ENCODE measurements at places on chromosomes 6 and 20. TPM values are rescaled to one million over a fixed set of nuclear protein-coding genes. Genes with fewer than 3 reads are reported as not detected.

Gene THBD
- 26.6 TPM for total RNA-seq

Gene SLC35A1
- total RNA-seq, result 21.8 TPM

Gene CALHM6
- total RNA-seq, result not detected

Gene MICB
- total RNA-seq, result 3.9 TPM

- DNase-seq, result no peak
Observed at GRCh38 chr20:39089029-39089428, 126.9 kb downstream of the DHX35 start.

DNA sequence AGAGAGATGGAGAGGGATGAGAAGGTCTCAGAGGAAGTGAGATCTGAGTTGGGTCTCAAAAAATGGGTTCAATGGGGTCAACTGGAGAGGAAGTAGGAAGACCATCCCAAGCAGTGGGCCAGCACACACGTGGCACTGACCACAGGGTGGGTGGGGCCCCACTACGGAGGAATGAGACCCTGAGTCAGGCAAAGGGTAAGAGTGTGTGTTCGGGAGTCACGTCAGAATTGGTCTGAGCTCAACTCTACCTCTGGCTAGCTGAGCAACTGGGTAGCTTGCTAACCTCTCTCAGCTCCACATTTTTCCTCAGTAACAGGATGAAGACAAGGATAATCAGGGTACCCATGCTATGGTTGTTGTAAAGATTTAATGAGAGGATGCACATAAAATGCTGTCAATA lies 79.0 kb downstream of the TRERF1 start:
- DNase-seq, result no peak

DNA sequence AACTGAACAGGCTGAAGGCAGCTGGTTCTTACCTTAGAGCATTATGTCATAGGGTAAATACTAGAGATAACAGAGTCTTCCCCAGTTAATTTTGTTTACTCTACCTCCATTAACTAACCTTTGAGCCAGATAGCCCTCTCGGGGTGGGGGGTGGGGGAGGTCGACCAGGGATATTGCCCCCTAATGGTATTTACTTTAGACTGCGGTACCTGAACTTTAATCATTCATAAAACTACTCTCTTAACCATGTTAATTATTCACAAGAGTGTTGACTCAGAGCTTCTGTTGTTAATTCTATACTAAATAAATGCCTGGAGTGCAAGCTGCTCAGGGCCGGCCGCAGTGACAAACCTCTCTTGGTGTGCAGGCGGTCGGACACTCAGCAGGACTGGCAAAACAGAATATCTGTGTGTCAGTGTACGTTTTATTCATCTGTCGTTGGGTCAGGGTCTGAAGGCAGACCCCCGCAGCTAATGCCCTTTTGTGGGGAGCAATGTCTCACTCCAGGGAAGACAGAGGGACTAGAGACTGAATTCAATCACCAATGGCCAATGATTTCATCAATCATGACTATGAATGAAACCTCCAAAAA lies 152.4 kb upstream of the COL21A1 start:
- no peak for DNase-seq

- DNase-seq, result no peak
Observed at GRCh38 chr20:61745397-61746146, 320.1 kb downstream of the TAF4 start.

GRCh38 chr6:105880030-105880492 lies 206.1 kb upstream of the PRDM1 start:
- no peak for DNase-seq

- DNase-seq, result no peak
Observed at GRCh38 chr6:133779916-133780695, 108.8 kb upstream of the TCF21 start.

- peak; percentile 67 for DNase-seq
Observed at GRCh38 chr20:24378661-24379483, 90.6 kb upstream of the SYNDIG1 start.

DNA sequence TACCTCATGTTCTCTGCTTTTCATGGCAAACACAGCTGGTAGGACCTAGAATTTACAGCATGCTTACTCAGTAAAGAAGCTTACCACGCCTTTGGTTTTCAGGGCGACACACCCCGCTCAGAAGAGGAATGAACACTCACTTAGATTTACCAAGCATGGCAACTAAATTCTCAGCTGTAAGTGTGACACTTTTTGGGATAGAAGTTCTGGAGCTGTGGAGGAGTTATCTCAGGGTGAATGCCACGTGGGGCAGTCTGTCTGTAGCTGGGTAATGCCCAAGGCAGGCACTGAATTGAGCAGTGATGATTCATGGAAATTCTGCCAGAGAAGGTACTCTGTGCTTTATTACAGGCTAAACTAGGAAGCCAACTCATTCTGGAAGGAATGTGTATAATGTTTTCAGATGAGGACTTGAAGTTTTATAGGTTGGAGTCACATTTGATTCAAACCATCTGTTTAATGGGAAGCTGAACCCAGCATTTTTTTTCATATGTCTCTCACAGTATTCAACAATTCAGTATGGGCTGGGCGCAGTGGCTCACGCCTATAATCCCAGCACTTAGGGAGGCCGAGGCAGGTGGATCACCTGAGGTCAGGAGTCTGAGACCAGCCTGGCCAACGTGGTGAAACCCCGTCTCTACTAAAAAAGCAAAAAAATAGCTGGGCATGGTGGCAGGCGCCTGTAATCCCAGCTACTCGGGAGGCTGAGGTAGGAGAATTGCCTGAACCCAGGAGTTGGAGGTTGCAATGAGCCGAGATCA lies 3.5 kb upstream of the PRIM2 start:
- DNase-seq, result peak; percentile 59

GRCh38 chr6:157530126-157530525 lies 149.1 kb downstream of the ZDHHC14 start:
- no peak for DNase-seq

DNA sequence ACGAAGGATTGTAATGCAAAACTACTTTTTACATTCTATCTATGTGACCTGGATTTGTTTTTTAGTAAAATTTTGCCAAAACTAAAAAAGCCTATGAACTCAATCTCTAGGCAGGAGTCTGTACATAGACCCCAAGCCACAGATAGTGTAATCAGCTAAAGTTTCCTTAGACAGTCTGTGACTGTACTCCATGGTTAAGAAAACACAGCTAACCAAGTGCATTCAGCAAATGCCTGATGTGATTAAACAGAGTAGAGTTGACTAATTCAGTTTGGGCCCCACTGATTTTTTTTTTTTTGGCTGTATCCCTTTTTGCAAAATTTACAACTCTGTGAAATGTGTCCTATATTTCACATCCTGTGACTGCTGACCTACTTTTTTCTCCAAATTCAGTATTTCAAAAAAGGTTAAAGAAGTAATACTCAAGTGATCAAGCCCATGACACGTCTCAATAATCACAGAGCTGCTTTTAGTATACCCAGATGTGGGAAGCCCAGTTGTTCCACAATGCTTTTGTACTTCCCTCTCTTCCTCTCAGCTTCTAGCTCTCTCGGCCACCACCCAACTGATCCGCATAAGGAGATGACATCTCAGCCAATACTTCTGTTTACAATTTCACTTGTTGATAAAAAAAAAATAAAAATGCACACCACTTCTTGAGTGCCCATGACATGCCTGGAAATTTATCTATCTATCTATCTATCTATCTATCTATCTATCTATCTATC lies 108.8 kb upstream of the TBX18 start:
- no peak for DNase-seq

All from tongue (tissue), 3 donors.